Activated T-cell treated with anti-CD3 and anti-CD28 coated beads, Interleukin-2, amount 50 U/mL, for 72 hours (primary cell): ENCODE measurements at places on chromosomes 11 and 22. TPM values are rescaled to one million over a fixed set of nuclear protein-coding genes. Genes with fewer than 3 reads are reported as not detected.

Gene KRTAP5-9
- total RNA-seq = not detected

Gene TMPRSS6
- total RNA-seq = 26.8 TPM

Gene HPX
- total RNA-seq = 1.2 TPM

Gene APOL3
- total RNA-seq = 55.6 TPM
